ENCODE measurements at places on chromosomes 3 and 15.
A peak's percentile ranks its signal among the peaks of the same experiment; 100 is the strongest.

DNA sequence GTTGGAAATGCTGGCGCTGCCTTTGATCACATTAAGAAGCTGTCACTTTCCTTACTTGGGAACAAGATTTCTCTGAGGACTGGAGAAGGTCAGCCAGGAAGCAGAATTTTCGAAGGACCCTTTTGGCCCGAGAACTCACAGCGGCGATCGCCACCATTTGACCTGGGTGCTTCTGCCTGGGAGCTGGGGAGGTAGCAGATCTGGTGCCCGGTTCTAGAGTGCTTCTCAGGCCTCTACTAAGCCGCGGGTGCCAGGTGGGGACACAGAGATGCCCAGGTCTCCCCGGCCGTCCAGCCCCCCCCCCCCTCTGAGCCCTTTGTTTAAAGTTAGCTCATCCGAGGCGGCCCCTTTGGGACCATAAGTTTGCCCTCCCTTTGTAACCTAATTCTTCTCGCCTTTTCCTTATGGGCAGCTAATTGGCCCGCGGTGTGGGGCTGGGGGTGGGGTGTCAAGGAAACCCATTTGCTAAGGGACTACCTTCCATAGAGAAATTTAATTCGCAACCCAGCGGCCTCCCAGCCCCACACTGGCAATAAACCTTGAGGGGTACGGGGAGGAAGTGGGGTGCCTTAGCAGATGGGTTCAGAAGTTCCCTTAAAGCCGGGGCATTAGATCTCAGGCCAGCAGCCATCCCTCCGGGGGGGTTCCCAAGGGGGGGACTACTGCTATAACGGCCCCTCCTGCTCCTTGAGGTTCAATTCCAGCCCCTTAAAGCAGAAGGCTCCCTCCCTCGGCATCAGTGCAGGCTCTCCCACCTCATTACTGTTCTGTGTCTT lies 1.9 kb downstream of the GATA2 start:
- no peak overlapping the region for H3K4me3 ChIP-seq
- peaks cover 21% of the 10 kb centered on the region for H3K4me1 ChIP-seq
- no peak for DNase-seq

DNA sequence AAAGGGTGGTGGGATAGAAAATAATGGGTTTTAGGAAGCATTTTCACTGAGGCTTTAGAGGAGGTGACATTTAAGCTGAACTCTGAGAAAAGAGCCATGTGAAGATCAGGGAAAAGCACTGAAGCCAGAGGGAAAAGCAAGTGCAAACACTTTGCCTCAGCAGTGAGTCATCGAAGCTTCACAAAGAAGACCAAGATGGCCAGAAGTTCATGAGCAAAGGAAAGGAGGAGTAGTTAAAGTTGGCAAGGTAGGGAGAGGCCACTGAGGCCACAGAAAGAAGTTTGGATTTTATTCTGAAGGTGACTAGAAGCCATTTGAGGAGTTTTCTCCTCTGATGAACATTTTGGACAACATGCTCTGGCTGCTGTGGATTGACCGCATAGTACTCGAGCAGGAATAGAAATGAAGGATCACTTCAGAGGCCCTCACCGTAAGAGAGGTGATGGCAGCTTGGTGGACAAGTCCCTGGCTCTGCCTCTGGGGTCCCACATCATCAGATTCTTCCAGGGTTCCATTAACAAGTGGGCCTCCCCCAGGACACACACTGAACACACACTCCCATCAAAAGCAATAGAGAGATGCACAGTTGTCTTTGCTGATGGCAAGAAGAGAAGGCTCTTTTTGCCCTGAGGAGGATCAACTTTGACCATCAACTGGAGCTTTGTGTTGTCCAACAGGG lies 75.5 kb downstream of the TOP2B start:
- H3K27ac ChIP-seq: no peak overlapping the region
- no peaks in the 10 kb centered on the region for H3K27me3 ChIP-seq

GRCh38 chr3:28399206-28399605 lies 50.6 kb upstream of the AZI2 start:
- no peak overlapping the region for H3K4me3 ChIP-seq
- H3K4me1 ChIP-seq: no peaks in the 10 kb centered on the region
- no peaks in the 10 kb centered on the region for H3K36me3 ChIP-seq
- no peak for DNase-seq
- no peaks in the 10 kb centered on the region for H3K27me3 ChIP-seq
- no peak overlapping the region for H3K27ac ChIP-seq

GRCh38 chr15:31483053-31483985 lies 156.7 kb downstream of the KLF13 start:
- H3K4me3 ChIP-seq: peak overlapping the region; percentile 91
- DNase-seq: peak; percentile 58
- H3K4me1 ChIP-seq: peaks cover 68% of the 10 kb centered on the region

DNA sequence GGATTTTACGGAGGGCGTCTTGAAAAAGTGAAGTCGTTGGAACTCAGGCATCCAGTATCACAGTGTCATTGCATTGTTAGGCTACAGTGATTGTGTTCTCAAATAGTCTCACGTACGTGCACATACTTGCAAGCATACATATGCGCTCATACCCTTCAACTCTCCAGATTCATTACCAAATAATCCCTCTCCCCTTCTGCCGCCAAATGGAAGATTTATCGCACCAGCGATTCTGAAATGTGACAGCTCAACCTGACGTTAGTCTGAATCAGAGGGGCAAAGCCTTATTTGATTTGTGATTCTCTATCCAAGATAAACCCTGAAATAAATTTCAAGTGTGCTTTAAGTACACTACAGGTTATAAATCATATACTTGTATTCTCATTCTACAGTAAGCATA lies 119.4 kb downstream of the GADL1 start:
- no peaks in the 10 kb centered on the region for H3K27me3 ChIP-seq
- no peak for DNase-seq
- H3K36me3 ChIP-seq: no peaks in the 10 kb centered on the region
- no peak overlapping the region for H3K4me3 ChIP-seq
- no peak overlapping the region for H3K27ac ChIP-seq
- no peaks in the 10 kb centered on the region for H3K4me1 ChIP-seq

- H3K36me3 ChIP-seq: no peaks in the 10 kb centered on the region
- no peaks in the 10 kb centered on the region for H3K27me3 ChIP-seq
- H3K4me3 ChIP-seq: no peak overlapping the region
- H3K4me1 ChIP-seq: no peaks in the 10 kb centered on the region
- no peak overlapping the region for H3K27ac ChIP-seq
These were observed 76.9 kb upstream of the IGSF10 start for GRCh38 chr3:151537726-151538125.

- H3K36me3 ChIP-seq: no peaks in the 10 kb centered on the region
- no peaks in the 10 kb centered on the region for H3K27me3 ChIP-seq
- H3K4me1 ChIP-seq: peaks cover 6% of the 10 kb centered on the region
These were observed 14.6 kb upstream of the TFRC start for GRCh38 chr3:196096382-196096953.

DNA sequence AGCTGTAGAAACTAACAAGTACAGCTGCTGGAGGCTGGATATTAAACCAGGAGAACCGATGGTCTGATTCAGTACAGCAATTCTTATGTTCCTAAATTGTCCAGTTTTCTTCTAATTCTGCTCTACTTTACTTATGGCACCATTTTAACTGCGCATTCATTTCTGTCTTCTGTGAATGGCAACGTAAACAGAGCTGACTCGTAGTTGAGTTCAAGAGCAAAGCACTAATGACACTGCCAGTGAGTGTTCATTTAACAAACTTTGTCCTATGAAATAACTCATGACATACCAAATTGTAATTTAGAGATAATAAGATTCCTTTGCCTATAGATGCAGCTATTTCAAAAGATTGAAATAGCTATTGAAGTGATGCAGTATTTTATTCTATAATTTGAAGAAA lies 48.7 kb downstream of the BCHE start:
- no peak for DNase-seq
- no peaks in the 10 kb centered on the region for H3K4me1 ChIP-seq
- H3K27me3 ChIP-seq: no peaks in the 10 kb centered on the region
- H3K27ac ChIP-seq: no peak overlapping the region
- no peaks in the 10 kb centered on the region for H3K36me3 ChIP-seq

GRCh38 chr15:99966815-99967214 lies 233.6 kb upstream of the LYSMD4 start:
- H3K4me1 ChIP-seq: no peaks in the 10 kb centered on the region
- H3K4me3 ChIP-seq: no peak overlapping the region
- no peaks in the 10 kb centered on the region for H3K27me3 ChIP-seq
- H3K36me3 ChIP-seq: no peaks in the 10 kb centered on the region

- no peaks in the 10 kb centered on the region for H3K36me3 ChIP-seq
- no peak overlapping the region for H3K4me3 ChIP-seq
- DNase-seq: no peak
- H3K27ac ChIP-seq: no peak overlapping the region
- H3K4me1 ChIP-seq: no peaks in the 10 kb centered on the region
- peaks cover 8% of the 10 kb centered on the region for H3K27me3 ChIP-seq
These were observed 3.1 kb downstream of the TM4SF1 start for GRCh38 chr3:149374391-149374790.

DNA sequence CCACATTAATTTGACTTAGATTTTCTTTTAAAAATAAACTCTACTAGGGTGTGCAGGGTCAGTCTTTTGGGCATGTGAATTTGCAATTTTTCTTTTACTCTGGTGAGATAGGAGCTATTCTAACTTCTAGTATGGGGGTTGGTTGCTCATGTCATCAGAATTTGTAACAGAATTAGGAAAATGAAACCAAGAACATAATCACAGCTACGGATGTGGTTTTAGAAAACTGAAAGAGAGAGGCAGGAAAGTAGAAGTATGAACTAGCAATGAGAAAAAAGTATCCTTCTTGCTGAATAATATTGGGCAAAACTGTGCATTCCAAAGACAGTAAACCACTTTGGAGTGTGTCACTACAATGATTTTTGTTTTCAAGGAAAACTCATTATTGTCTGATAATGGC lies 43.3 kb downstream of the ADPGK start:
- no peaks in the 10 kb centered on the region for H3K27me3 ChIP-seq
- H3K27ac ChIP-seq: peak overlapping the region; percentile 89
- DNase-seq: no peak
- peaks cover 64% of the 10 kb centered on the region for H3K36me3 ChIP-seq
- H3K4me3 ChIP-seq: peak overlapping the region; percentile 40

GRCh38 chr15:69731081-69731330 lies 278.4 kb downstream of the RPLP1 start:
- DNase-seq: no peak
- peaks cover 51% of the 10 kb centered on the region for H3K4me1 ChIP-seq
- H3K27ac ChIP-seq: peak overlapping the region; percentile 33
- no peak overlapping the region for H3K4me3 ChIP-seq

DNA sequence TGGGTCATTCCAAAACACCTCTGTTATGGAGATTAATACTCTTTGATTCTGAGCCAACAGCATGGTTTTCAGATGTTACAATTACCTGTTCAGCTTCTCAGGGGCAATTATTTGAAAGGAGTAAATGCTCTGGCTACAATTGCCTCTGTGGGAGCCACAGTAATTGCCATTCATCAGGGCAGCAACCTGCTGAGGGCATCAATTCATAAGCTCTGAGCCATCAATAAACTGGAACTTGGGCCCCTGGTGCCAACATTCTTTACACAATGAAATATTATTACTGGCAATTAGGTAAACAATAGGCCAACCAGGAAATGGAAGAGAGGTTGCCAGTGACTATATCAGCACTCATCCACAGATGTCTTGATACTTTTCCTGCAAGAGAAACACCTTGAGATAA lies 660.8 kb downstream of the MECOM start:
- no peaks in the 10 kb centered on the region for H3K27me3 ChIP-seq
- H3K4me1 ChIP-seq: no peaks in the 10 kb centered on the region
- H3K27ac ChIP-seq: no peak overlapping the region

GRCh38 chr15:69665641-69666111 lies 213.1 kb downstream of the RPLP1 start:
- no peak overlapping the region for H3K27ac ChIP-seq
- H3K27me3 ChIP-seq: no peaks in the 10 kb centered on the region
- DNase-seq: no peak
- H3K4me3 ChIP-seq: no peak overlapping the region
- no peaks in the 10 kb centered on the region for H3K36me3 ChIP-seq

DNA sequence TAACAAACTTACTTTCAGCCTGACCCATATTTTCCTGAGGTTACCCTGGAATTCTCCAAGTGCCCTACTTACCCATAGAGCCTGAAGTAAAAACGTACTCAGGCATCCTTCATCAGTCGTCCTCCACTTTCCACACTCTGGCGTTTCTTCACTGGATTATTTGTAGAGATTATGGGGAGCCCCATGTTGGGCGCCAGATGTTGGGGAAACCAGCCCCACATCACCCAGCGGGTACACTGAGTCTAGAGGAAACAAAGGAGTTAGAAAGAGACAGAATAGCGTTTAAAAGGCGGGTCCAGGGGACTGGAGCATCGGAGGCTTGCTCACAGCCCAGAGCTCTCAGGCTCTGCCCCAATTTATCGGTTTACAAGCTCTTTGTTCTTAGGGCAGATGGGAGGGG lies 9.7 kb upstream of the SLC28A2 start:
- peaks cover 13% of the 10 kb centered on the region for H3K36me3 ChIP-seq
- H3K4me3 ChIP-seq: no peak overlapping the region
- DNase-seq: no peak
- no peak overlapping the region for H3K27ac ChIP-seq
- H3K4me1 ChIP-seq: no peaks in the 10 kb centered on the region
- H3K27me3 ChIP-seq: peaks cover 2% of the 10 kb centered on the region

GRCh38 chr15:57458356-57458781 lies 82.1 kb downstream of the CGNL1 start:
- H3K27me3 ChIP-seq: peaks cover 9% of the 10 kb centered on the region
- H3K27ac ChIP-seq: no peak overlapping the region
- no peak overlapping the region for H3K4me3 ChIP-seq
- no peaks in the 10 kb centered on the region for H3K36me3 ChIP-seq

DNA sequence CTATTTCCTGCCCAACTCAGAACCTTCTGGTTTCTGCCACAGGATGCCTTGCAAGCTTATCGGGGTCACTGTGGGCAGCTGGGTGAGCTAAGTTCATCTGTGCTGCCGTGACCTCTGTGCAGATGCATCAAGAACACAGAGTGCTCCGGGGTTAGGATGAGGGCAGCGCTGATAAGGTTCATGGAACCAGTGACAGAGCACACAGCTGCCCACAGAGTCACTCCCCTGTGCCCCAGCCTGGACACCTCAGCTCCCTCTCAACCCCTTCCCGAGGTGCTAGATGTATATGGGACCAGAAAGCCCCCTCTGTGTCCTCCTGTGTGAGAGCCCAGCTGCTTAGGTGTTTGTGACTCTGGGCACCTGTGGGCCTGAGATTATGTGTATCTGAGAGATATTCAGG lies 15.8 kb upstream of the ALAS1 start:
- H3K4me3 ChIP-seq: no peak overlapping the region
- no peaks in the 10 kb centered on the region for H3K36me3 ChIP-seq
- no peaks in the 10 kb centered on the region for H3K27me3 ChIP-seq
- H3K4me1 ChIP-seq: peaks cover 5% of the 10 kb centered on the region
- H3K27ac ChIP-seq: no peak overlapping the region
- no peak for DNase-seq
